ENCODE measurements at places on chromosomes 3 and 15.
A peak's percentile ranks its signal among the peaks of the same experiment; 100 is the strongest.

GRCh38 chr15:40392986-40393948 is 10.7 kb downstream of the KNSTRN start:
- DNase-seq, result no peak

GRCh38 chr15:100715571-100716455 is 113.4 kb downstream of the ASB7 start:
- DNase-seq, result no peak

DNA sequence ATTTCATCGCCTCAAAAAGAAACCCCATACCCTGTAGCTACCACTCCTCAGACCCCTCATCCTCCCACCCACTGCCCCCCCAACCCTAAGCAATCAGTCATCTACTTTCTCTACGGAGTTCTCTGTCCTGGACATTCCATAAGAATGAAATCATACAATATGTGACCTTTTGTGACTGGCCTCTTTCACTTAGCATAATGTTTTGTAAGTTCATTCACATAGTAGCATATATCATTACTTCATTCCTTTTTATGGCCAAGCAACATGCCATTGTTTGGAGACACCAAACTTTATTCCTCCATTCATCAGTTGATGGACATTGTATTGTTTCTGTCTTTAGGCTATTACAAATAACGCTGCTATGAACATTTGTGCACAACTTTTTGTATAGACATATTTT is 64.2 kb downstream of the TNIK start:
- DNase-seq, result peak; percentile 30

- DNase-seq, result peak; percentile 49
These were observed 360.9 kb upstream of the TRIM42 start for GRCh38 chr3:140316868-140317400.

GRCh38 chr15:70204652-70205051 is 106.9 kb upstream of the TLE3 start:
- DNase-seq, result no peak

Data from fibroblast of mammary gland (primary cell).